CD8-positive, alpha-beta memory T cell (primary cell): ENCODE measurements at places on chromosomes 16 and 17.

- H3K36me3 ChIP-seq, result no peaks in the 10 kb centered on the region
- peaks cover 16% of the 10 kb centered on the region for H3K4me1 ChIP-seq
- H3K27me3 ChIP-seq, result no peaks in the 10 kb centered on the region
- H3K27ac ChIP-seq, result no peak overlapping the region
- no peak for DNase-seq
These were observed 6.3 kb upstream of the XAF1 start for GRCh38 chr17:6749519-6749918.

- no peak overlapping the region for H3K4me3 ChIP-seq
- H3K27me3 ChIP-seq, result no peaks in the 10 kb centered on the region
- no peaks in the 10 kb centered on the region for H3K4me1 ChIP-seq
- H3K27ac ChIP-seq, result no peak overlapping the region
- H3K36me3 ChIP-seq, result no peaks in the 10 kb centered on the region
These were observed 241.9 kb downstream of the SLC39A11 start for GRCh38 chr17:72850410-72851118.

GRCh38 chr17:72346306-72346705, 225.5 kb downstream of the SOX9 start:
- no peaks in the 10 kb centered on the region for H3K4me1 ChIP-seq
- H3K4me3 ChIP-seq, result no peak overlapping the region
- H3K27me3 ChIP-seq, result no peaks in the 10 kb centered on the region
- DNase-seq, result no peak

DNA sequence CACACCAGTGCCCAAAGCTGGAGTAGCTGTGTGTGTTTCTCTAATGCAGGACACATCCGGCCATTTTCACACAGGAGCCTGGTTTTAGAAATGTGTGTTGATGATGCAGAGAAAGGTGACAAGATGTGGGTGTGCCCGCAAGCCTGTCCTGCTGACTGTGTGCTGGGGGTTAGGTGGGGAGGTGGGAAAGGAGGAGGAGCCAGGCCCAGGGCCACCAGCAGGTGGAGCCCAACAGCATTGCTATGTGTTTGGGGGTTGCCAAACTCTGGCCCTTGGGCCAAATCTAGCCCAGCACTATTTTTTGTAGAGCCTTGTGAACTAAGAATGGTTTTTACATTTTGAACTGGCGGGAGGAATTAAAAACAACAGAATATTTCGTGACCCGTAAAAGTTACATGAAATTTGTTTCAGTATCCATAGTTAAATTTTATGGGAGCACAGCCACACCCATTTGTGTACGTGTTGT, 61.7 kb upstream of the LGALS9 start:
- peak; percentile 56 for DNase-seq
- no peak overlapping the region for H3K4me3 ChIP-seq
- no peaks in the 10 kb centered on the region for H3K36me3 ChIP-seq
- H3K4me1 ChIP-seq, result peaks cover 7% of the 10 kb centered on the region

DNA sequence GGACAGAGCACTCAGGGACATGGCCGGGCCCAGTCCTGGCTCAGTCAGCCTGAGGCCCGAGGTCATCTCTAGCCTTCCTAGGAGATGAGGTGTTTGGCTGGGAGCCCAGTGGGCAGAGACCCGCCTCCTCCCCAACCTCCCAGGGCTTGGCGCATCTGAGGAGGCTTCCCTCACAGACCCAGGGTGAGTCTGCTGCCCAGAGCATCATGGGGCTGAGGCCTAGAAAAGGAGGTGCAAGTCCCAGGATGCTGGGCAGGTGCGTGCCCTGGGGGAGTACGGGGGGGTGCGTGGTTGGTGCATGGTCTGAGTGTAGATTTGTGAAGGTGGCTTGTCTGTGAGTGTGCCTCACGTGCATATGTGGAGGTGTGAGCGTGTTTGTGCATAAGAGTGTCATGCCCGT, 4.7 kb downstream of the PDE6G start:
- no peaks in the 10 kb centered on the region for H3K36me3 ChIP-seq
- H3K27ac ChIP-seq, result no peak overlapping the region
- H3K4me3 ChIP-seq, result no peak overlapping the region
- H3K27me3 ChIP-seq, result no peaks in the 10 kb centered on the region

DNA sequence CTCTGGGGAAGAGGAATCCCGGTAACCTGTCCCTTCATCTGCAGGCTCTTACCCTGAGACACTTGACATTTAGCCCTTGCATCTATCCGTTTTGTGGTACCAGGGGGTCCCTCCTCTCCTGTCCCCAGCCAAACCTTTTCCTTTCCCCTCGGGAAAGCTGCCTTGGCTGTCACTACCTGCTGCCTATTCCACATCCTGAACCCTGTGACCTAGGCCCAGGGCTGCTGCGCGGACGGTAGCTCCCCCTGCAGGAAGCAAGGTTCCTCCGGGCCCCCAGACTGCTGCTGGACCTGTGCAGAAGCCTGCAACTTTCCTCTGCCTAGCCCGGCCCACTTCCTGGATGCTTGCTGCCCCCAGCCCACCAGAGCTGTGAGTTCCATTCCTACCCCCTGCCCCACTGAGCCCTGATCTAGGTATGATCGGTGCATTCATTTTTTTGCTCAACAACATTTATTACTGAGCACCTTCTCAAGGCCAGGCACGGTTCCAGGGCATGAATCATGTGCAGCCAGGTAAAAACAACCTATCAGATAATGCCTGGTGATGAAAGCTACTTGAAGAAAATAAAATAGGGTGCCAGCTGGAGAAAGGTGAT, 10.5 kb upstream of the ALDOA start:
- DNase-seq, result no peak
- no peaks in the 10 kb centered on the region for H3K27me3 ChIP-seq
- H3K4me1 ChIP-seq, result peaks cover 6% of the 10 kb centered on the region
- no peak overlapping the region for H3K4me3 ChIP-seq
- H3K27ac ChIP-seq, result no peak overlapping the region

DNA sequence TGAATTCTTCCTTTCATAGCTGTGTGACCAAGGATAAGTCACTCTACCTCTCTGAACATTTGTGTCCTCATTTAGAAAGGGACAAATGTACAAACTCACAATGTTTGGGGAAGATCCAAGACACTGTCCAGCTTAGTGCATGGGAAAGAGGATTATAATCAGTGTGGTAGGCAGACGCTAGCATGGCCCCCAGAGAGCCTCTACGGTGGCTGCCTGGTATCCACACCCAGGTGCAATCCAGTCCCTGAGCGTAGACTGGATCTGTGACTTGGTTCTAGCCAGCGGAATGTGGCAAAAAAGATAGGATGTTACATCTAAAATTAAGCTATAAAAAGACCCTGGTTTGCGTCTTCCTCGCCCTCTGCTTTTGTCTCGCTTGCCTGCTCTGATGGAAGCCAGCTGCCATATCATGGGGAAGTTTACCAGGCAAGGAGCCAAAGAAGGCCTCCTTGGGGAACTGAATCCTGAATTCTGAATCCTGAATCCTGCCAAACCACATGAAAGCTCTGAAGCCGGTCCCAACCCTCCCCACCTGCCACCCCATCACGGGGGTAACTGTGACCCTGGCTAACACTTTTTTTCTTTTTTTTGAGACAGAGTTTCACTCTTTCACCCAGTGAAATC, 51.7 kb downstream of the PLXDC1 start:
- H3K4me1 ChIP-seq, result peaks cover 76% of the 10 kb centered on the region
- H3K4me3 ChIP-seq, result no peak overlapping the region
- no peak for DNase-seq
- no peaks in the 10 kb centered on the region for H3K27me3 ChIP-seq
- no peak overlapping the region for H3K27ac ChIP-seq
- no peaks in the 10 kb centered on the region for H3K36me3 ChIP-seq

DNA sequence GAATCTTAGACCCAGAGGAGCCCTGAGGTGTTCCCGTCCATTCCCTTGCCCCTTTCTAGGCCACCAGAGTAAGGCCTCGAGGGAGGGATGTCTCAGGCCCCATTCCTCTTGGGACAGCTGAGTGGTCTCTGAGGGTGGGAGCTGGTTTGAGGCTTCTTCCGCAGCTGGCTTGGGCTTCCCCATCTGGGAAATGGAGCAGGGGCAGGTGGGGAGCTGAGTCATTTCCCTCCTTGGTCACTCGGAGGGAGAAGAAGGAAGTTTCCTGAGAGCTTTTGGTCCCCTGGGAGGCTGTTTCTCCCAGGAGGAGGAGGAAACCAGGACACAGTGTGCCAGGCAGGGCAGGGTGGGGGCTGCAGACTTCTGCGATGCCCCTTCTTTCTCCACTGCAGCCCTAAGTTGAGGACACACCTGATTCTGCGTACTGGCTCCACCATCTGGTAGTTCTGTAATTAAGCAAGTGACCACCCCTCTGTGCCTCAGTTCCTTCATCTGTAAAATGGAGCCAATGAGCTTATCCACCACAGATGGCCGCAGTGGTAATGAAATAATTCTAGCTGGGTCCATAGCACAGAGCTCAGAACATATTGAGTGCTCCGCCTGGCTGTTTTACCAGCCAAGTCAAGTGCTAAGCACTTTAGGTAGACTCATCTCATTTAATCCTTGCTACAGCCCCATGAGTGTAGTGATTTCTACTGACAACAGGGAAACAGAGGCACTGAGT, 1.6 kb upstream of the KCNJ12 start:
- H3K4me1 ChIP-seq, result peaks cover 6% of the 10 kb centered on the region
- DNase-seq, result no peak
- H3K27ac ChIP-seq, result no peak overlapping the region
- H3K36me3 ChIP-seq, result no peaks in the 10 kb centered on the region
